ENCODE measurements at places on chromosomes 4 and X.

DNA sequence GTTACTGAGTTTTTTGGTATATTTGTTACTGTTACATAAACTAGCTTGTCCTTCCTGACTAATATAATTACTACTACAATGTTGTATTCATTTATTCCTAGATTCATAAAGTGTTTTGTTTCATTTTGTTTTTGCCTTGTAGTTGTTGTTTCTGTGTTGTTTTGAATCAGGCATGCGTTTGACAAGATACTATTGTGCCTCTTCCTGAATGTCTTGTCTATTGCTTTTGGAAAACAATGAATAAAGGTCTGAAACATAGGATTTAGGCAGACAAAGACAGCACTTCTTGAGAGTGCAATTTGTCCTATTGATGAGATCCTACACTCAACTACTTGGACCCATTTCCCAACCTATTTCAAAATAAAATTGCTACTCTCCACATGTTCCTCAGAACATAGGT lies 630.4 kb upstream of the BOD1L1 start:
- DNase-seq: no peak

GRCh38 chr4:160009656-160010493 lies 907.0 kb downstream of the RAPGEF2 start:
- no peak for DNase-seq

GRCh38 chr4:1512738-1513660 lies 106.8 kb upstream of the NKX1-1 start:
- no peak for DNase-seq

GRCh38 chr4:85061974-85062373 lies 95.5 kb upstream of the WDFY3 start:
- no peak for DNase-seq
